ENCODE measurements at places on chromosomes 7 and 10.

- DNase-seq, result no peak
These were observed 179.0 kb downstream of the PTEN start for GRCh38 chr10:88042160-88043100.

DNA sequence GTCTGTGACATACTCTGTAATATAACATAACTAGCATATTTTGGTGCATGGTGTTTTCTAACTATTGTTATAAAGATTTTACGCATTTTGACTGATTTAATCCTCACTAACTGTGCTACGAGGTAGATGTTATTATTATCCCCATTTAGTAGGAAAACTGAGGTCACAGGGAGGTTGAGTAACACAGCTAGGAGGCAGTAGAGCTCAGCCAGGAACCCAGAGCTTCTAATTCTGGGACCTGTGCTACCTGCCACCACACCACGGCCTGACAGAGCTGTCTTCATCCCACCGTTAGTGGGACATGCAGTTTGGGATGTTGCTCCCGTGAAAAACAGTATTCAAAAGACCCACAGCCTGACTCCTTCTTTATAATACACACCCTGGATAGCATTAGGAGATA lies 962.5 kb downstream of the CNTNAP2 start:
- no peak for DNase-seq

DNA sequence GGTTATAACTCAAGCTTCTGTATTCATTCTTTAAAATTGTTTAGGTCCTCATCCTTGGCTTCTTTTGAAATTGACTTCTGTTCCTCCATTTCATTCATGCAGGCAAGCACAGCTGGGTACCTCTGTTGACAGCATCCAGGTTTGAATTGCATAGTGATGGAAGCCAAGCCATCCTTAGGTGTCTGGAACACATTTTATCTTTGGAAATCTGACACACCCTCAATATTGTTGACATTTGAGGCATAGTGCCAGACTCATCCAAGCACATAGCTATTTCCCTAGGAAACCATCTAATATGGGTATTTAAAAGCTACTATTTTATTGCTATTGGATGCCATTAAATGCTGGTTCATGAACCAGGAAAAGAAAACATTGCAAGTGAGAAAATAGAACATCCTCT lies 142.1 kb upstream of the PTPRZ1 start:
- no peak for DNase-seq

- peak; percentile 68 for DNase-seq
These were observed 61.0 kb upstream of the AOAH start for GRCh38 chr7:36784991-36785940.

DNA sequence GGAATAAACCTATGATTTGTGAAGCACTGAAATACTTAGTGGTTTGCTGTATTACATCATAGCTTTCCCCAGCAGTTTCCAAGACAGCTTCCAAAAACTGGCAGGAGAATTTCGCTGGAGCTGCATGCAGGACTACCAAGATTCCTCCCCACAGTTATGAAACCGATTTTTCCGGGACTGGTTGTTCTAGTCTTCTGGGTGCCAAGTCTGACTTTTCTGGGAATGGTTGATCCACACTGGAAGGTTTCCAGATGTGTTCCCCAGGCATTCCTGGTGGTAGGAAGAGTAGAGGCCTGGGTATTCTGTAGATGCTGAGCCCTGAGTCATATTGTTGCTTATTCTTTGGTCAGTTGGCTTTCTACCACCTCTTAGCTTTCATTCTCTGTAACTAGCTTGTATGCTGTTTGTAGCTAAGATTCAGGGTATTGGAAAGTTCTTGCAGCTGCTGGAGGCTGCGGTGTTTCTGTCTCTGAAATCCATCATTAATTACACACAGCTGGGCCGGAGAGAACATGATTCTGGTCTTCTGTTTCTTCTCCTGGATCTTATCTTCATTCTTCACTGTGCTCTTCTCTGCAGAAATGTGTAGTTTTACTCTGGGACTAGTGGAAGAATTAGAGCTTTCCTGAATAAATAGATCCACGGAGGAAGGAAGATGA lies 6.3 kb downstream of the ABCC2 start:
- no peak for DNase-seq

DNA sequence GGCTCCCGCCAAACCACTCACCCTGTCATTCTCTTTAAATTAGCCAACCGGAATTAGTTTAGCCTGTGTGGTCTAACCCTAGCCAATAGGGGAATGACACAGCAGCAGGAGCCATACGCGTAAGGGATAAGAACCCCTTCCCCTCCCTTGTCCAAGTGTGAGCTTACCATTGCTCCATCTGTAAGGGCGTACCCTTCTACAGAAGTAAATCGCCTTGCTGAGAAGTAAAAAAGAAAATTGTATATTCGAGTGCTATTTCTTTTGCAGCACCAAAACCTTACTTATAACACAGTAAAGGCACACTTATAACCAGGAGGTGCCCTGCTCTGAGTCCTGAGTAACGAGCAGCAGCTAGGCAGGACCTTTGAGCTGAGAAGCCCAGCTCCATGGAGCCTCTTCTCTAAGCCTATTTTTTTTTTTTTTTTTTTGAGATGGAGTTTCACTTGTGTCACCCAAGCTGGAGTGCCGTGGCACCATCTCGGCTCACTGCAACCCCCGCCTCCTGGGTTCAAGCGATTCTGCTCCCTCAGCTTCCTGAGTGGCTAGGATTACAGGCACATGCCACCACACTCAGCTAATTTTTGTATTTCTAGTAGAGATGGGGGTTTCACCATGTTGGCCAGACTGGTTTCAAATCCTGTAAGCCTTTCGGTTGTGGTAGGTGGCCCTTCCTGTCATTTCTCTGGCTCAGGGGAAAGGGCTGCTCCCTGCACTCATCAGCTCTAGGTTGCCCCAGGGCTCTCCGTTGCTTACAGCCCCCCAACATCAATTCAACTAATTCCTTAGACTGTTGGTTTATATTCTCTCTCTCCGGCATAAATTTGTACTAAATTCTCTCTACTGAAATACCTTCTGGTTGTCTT lies 73.3 kb downstream of the NSUN6 start:
- DNase-seq, result no peak

DNA sequence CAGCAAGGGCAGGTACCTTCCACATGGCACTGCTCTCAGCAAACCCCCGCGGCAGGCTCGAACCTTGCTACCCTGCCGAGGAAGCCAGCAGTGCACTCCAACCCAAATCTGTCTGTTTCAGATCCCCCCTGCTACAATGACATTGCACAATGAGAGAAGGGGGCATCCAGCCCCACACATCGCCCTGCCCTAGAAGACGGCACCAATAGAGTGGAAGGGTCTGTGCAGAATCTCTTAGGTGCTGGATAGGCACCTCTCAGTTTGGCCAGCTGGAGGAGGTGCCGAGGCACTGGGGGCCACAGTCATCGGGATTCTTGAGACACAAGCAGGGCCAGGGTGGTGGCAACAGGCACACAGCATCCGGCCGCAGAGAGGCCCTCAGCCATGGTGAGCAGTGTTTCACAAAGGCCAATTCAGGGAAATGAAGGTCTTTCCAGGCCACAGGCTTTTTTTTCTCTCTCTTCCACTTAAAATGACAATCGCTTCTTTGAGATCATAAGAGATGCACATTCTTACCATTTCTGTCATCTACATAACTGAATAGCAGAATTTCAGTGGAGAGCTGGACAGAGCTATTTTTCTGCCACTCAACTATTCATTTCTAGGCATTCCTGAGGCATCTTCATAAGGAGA lies 281.3 kb downstream of the TNS3 start:
- no peak for DNase-seq

- DNase-seq, result no peak
These were observed 107.9 kb downstream of the POU6F2 start for GRCh38 chr7:39085590-39086049.

DNA sequence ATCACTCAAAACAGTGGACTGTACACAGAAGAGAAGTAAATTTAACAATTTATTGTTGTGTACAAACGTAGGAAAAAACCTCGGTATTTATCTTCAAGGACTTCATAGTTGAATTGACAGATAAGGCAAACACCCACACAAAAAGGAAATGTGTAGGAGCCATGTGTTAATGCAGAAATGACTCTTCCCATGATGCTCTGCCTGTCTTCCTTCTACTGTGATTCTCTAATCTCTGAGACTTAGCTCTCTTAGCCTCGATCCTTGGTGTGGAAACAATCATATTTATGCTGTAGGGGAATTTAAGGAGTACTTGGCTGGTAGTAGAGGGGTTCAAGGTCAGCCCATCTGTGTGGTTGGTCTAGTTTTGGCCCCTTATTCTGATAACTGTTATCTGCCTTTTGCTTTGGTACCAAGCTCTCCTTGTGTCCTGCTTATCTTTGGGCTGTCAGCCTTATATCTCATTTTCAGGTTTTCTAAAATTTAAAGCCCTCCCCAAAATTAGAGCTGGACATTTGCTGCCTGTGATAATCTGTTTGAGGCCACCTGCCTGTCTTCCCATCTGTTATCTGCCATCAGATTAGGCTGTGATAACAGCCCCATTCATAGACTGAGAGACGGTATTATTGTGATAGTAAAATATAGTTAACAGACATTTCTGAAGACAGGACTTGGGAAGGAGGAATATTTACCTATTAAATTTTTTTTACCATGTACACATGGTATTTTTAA lies 81.7 kb downstream of the GPR85 start:
- no peak for DNase-seq

GRCh38 chr10:126351021-126351420 lies 37.3 kb downstream of the ADAM12 start:
- no peak for DNase-seq

- DNase-seq, result no peak
These were observed 481.3 kb upstream of the NRP1 start for GRCh38 chr10:33815776-33816175.

DNA sequence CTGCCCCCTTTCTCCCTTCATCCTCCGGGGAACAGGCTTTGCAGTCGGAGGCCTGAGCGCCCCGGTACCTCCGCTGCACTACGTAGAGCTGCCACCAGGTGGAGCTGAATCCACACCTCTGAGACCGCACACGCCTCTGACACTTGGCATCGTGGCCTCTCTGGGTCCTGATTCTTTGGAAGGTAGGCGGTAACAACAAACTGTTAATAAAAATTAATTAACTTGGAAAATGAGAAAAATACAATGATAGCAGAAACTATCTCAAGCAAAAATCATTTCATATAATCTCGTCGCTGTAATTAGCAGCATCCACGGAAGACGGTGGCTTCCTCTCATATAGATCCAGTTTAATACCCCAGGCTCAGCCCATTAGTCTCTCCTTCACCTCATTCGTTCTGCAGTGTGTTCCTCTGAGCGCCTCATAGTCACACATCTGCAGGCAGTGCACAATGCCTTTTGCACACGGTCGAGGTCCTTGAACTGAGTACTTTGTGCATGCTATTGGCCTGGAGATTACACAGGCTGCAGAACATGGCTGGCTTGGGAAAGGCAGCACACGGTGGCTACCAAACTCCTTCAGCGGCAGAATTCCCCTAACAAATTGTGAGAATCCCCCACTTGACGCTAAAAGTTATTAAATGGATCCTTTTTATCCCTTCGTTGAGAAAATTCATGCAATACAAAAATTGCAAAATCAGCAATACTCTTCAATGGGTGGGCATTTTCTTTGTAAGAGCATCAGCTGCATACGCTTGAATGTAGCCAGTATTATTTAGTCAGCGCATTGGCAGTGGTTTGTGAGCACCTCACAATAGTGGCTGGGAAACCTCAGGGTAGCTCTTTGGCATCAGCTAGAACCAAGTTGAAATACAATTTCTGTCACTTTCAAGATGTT lies 18.7 kb downstream of the OR9A2 start:
- peak; percentile 68 for DNase-seq

- peak; percentile 75 for DNase-seq
These were observed 34.1 kb downstream of the NET1 start for GRCh38 chr10:5446390-5446926.

DNA sequence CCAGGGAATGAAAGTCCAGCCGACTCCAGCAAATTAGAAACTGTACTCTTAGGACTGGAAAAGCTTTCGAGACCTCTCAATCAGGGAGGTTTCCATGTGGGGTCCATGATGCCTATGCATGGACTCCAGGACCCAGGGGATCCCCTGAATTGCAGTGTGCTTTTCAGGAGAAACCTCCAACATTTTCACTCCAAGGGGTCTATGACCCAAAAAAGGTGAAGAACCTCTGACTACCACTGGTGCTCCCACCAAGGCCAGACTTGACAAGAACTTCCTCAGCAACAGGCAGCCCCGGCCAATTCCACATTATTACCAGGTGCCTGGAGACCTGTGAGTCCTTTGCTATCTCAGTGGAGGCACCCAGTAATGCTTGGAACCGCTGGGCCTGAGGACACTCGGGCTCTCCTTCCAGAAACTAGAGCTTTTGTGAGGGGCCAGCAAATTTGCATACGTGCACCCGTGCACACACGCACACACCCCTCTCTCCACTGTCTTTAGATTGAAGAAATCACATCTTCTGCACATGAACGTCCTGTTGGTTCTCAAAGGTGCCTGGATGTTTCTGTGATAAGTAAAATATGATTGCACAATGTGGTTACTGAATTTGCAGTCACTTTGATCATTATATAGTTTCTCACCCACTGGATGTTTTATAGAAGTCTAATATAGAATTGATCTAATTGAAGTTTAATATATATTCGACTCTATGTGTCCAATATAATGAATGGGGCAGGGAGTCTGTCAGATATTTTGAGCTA lies 54.7 kb downstream of the SYPL1 start:
- no peak for DNase-seq

GRCh38 chr10:69673521-69673920 lies 43.5 kb downstream of the FAM241B start:
- no peak for DNase-seq

GRCh38 chr7:24307326-24307725 lies 23.3 kb downstream of the NPY start:
- DNase-seq, result no peak

- DNase-seq, result peak; percentile 1
These were observed 619 bp downstream of the EXOC4 start for GRCh38 chr7:133253519-133253875.

DNA sequence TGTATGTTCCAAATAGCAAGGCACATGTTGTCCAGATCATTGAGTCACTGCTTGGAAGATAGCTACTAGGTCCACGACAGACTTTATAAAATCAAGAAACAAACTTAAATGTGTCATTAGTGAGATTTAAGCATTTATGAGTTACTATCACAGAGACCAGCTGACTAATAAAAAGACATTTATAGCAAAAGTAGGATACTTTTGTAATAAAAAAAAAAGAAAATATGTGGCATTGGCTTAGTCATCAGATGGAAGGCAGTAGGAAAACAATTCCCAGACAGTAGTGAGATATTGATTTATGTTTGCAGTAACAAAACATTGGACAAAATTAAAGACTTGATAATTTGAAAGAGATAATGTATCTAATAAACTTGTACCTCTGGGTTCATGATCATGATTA lies 881.0 kb upstream of the LRRN3 start:
- DNase-seq, result no peak

- no peak for DNase-seq
These were observed 18.3 kb upstream of the ZNF12 start for GRCh38 chr7:6725003-6725402.

GRCh38 chr7:46637793-46638735 lies 717.0 kb upstream of the IGFBP3 start:
- DNase-seq, result no peak

DNA sequence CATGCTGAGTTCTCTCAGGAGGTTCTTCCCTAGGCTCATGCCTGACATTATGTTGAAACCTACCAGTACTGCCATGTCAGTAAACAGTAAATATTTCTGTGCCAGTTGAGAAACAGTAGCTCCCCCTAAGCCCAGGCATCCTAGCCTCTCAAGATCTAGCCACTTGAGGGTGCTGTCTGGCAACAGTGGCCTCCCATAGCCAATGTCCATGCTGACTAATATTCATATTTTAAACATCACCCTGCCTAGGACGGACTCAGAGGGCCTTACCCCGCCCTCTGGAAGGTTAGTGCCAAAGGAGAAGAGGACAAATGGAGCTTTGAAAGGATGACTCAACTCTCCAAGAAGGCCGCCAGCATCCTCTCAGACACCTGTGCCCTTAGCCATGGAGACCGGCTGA lies 7.7 kb downstream of the ACSM6 start:
- no peak for DNase-seq

GRCh38 chr10:97210543-97210960 lies 24.8 kb upstream of the SLIT1 start:
- DNase-seq, result peak; percentile 41
